NCI-H187 treated with DMSO at 0.1 percent for 48 hours (cell line): ENCODE measurements at places on chromosomes 3 and 15.

- no peak for DNase-seq
These were observed 138.3 kb downstream of the ANXA2 start for GRCh38 chr15:60259469-60259868.

DNA sequence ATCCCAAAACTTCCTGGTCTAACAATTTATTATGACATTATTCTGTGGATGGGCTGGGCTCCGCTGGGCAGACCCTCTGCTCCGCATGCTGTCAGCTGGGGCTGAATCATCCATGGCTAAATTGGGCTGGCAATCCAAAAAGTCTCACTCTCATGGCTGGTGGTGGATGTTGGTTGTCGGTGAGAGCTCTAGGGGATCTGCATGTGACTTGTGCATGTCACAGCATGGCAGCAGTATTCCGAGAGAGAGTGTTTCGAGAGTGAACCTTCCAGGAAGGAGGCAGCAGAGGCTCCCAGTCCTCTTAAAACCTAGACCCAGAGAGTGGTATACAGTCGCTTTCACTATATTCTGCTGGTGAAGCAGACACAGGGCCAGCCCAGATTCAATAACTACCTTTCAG lies 9.9 kb downstream of the RARB start:
- DNase-seq, result no peak

GRCh38 chr3:16103472-16103871 lies 71.0 kb upstream of the GALNT15 start:
- no peak for DNase-seq

DNA sequence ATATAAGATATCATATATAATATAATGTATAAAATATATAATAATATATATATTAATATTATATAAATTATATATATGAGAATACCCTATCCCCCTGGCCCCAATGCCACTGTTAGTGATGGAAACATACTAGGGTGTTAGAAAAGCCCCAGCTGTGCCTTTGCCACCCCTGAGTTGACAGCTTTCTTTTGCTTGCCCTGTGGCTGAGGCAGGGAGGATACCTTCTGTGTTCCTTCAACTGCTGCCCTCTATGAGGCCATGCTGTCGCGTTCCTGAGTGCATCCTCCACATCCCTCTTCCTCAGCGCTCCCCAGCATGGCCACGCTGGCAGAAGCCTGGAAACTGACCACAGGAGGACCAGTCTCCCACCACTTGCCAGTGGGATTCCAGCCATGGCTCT lies 26.3 kb downstream of the FAN1 start:
- no peak for DNase-seq

DNA sequence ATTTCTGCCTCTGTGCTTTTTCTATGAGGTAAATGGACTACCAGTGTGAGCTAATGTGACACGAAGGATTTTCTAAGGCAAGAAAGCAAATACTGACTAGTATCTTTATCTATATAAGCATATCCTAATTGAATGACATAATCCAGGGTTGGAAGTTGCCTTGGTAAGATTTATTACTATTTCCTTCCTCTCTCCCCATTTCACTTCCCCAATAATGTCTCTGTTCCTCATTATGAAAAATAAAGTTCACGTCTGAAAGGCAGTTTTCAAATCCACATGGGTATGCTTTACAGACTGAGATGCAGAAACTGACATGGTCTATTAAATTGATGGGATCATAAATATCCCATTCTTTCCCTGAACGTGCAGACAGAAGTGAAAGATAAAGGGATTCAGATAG lies 86.0 kb downstream of the DTWD1 start:
- no peak for DNase-seq

DNA sequence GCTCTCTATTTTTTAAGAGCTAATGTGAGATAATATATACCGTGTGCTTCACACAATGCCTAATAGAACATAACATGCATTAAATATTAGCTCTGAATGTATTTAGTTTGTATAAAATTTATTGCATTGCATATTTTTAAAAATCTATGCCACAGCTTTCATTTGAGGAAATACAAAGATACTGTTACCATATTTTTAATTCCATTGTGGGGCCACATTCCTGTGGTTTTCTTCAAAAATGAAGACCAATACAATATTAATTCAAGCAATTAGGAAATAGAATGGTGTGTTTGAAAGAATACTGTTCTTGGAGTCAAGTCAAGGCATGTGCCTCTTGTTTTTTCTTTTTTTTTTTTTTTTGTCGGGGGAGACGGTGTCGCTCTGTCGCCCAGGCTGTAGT lies 95.4 kb upstream of the CADPS start:
- DNase-seq, result no peak

GRCh38 chr3:124797426-124797945 lies 67.2 kb downstream of the UMPS start:
- DNase-seq, result no peak

DNA sequence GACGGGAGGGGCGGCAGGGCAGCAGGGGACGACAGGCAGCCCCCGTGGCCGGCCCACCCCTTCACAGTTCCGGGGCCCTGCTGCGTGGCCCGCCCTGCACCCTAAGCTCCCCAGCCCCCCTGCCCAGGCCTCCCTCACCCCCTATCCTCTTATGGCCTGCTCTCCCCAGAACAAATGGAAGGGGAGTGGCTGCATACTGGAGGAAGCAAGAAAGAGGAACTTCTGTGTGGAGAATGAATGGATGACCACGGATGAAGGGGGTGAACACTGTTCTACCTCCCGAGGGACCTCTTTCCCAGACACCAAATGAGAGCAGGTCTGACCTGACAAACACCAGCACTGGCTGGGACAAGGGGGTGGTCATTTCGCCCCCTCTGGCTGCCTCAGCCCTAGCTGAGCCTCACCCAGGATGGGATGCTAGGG lies 25.0 kb downstream of the SEC61A1 start:
- DNase-seq, result no peak

DNA sequence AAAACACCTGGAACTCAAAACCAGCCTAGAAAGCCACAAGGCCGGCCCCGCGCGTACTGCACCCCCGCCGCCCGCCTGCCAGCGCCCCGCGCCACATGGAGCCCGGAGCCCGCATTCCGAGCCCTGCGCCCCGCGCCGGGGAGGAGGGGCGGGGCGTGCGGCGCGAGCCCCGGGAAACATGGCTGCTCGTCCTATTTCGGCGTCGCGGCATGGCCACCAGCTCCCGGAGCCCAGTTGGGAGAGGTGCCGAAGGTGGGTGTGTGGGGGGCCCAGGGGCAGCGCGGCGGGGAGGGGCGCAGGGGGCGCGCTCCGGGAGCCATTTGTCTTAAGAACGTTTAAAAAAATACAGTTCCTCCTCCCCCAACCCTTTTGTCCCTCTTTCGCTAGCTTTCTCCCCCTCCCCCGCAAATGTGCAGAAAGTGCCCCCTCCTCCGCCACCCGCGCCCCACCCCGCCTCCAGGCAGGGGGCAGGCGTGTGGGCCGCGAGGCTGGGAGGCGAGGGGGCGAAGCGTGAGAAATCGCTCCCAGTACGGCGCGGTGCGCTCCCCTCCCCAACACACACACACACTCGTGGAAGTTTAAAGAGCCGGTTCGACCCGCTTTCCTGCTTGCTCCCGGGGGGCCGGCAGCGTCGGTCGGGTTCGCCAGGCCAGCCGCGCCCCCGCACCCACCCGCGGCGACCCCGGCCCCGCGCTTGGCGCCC lies 2.5 kb downstream of the ANP32A start:
- no peak for DNase-seq

- no peak for DNase-seq
These were observed 23.3 kb downstream of the FBN1 start for GRCh38 chr15:48622237-48622636.

GRCh38 chr15:39579487-39580116 lies 1.3 kb upstream of the THBS1 start:
- DNase-seq, result no peak

DNA sequence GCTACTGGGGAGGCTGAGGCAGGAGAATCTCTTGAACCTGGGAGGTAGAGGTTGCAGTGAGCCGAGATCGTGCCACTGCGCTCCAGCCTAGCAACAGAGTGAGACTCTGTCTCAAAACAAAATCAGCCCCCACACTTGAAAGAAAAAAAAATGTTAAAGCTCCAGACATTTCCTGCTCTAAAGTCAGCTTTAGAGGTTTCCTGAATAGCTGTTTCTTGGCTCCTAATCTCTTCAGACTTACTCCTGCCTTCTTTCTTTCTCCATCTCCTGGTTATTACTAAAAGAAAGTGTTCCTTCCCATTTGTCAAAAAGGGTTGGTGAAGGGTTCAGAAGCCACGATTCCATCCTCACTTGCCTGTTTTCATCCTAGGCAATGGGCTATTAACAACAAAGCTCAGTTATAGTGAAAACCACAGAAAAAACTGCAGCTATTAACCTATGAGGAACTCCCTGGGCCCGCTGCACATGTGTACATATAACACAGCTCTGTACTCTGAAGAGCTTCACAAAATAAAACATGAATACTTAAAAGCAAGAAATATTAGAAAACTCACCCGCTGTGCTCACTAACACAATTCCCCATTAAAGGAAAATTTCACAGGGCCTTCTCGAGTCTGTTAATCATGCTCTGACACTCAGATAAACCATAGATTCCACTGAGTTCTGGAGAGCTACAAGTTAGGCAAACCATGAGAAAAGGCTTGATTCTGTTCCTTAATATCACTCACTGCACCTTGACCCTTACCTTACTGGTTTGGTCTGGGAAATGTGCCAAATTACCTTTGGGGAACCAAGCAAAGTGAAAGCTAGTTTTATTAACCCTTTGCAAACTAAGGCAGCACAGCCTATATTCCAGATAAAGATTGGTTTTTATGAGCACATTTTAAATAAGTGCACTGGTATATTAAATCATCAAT lies 89.9 kb upstream of the TSPAN3 start:
- no peak for DNase-seq
